CD4-positive, alpha-beta T cell treated with Interleukin-4 for 1 hour (primary cell): ENCODE measurements at places on chromosomes 12 and 14.

- DNase-seq, result no peak
Measured at GRCh38 chr14:32571995-32572866, 243.1 kb downstream of the AKAP6 start.

- no peak for DNase-seq
Measured at GRCh38 chr12:56574210-56574609, 52.6 kb downstream of the RBMS2 start.

DNA sequence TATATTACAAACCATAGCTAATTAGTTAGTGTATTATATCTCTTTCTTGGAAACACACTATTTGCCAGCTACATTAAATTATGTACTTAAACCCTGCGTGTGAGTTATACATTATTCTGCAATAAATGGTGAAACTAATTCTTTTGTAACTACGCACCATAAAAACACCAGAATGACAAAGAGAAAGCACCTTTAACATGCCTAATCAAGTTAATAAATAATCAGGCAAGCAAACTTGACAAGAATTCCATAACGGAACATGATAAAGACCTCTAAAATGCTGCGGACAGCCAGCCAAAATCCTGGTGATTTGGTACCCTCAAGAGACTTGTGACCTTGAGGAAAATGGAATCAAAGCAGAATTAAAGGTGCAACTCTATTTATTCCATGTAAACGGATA lies 375.3 kb upstream of the KITLG start:
- DNase-seq, result no peak

GRCh38 chr12:94516985-94517384 lies 57.3 kb upstream of the CEP83 start:
- DNase-seq, result no peak

GRCh38 chr12:78062786-78063185 lies 232.1 kb downstream of the NAV3 start:
- DNase-seq, result no peak

- no peak for DNase-seq
Measured at GRCh38 chr14:66496188-66496807, 10.1 kb downstream of the CCDC196 start.

- DNase-seq, result peak; percentile 51
Measured at GRCh38 chr12:120496413-120497340, 764 bp downstream of the DYNLL1 start.

DNA sequence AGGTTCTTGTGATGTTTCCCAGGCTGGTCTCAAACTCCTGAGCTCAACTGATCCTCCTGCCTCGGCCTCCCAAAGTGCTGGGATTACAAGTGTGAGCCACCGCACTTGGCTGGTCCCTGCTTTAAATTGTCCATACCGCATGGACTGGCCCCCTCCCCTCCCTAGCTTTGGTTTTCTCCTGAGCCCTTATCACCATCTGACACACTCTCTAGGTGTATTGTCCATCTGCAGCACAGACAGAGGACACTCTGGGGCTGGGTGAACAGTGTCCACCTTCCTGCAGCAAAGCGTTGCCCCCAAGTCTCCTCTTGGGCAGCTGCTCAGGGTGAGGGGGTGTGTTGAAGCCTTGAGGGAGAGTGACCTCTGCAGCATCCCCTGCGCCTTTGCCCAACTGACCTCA lies 36.0 kb upstream of the DLK1 start:
- no peak for DNase-seq

GRCh38 chr12:54596526-54596946 lies 8.1 kb upstream of the PPP1R1A start:
- DNase-seq, result peak; percentile 45
